ENCODE measurements at places on chromosomes 6 and 20.

- DNase-seq = no peak
These were observed 4.9 kb downstream of the VSTM2L start for GRCh38 chr20:37907677-37908401.

DNA sequence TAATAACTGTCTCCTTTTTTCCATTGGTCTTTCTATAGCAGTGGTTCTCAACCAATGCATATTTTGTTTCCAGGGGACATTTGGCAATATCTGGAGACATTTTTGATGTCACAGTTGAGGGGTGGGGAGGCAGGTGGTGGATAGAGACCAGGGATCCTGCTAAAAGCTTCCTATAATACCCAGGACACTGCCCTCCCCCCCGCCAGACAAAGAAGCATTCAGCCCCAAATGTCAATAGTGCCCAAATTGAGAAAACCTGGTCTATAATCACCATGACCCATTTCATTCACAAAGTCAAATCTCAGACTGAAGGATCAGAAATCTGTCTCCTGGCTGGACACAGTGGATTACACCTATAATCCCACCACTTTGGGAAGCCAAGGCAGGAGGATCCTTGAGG lies 128.8 kb downstream of the BMP7 start:
- DNase-seq = no peak

- no peak for DNase-seq
These were observed 42.9 kb downstream of the ZFAND3 start for GRCh38 chr6:37862430-37862829.

DNA sequence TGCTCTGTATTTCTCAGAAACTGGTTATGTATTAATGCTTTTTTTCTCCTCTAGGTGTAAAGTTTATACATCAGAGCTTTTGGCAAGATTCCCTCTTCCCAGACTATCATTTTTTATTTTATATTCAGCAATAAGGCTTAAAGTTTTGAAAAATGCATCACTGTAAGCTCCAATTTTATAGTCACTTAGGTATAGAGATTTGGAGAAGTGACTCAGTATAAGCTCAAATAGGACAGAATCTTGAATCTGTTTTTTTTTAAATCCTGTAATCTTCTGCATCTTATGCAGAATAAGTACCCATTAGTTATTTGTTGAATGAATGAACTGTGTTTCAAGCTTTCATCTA lies 1.0 kb downstream of the NCOA7 start:
- DNase-seq = no peak

DNA sequence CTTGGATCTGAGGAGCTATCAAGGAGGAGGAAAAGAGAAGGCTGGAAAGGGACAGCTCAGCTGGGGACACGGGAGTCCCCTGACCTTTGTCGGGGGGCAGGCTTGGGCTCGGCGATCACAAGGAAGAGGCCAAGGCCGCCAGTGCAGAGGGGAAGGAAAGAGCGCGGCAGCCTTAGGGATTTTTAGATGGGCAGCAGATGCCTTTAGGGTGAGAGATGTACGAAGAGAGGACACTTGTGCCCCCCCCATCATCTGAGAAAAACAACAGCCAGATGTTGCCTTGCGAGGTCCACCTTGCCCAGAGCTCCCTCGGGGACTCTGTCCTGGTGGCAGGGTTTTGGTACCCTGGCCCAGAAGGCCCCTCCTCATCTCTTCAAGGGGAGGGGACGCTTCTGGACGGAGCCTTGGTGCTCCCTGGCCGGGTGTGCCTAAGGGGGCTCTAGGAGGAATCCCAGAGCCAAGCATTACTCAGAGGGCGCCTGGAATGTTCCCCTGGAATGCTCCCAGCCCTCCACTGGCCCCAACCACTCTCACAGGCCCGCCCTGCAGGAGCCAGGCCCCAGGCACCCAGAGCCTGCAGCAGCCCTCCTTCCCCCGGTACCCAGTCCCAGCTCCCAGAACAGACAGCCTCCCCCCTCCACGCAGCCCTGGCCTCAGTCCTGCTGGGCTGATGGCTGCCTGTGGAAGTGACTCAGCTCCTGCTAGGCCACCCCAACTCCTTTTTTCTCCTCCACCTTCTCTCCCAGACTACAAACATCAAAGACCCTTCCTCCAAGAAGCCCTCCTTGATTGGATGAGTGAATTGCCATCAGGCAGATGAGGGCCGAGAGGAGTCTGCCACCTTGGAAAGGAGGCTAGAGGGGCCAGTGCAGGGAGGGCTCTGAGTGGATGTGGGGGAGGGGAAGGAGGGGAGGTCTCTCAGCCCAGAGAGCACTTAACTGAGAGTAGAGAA lies 1.8 kb downstream of the ADAM33 start:
- DNase-seq = no peak

GRCh38 chr20:33537608-33538007 lies 47.7 kb downstream of the CBFA2T2 start:
- DNase-seq = no peak

DNA sequence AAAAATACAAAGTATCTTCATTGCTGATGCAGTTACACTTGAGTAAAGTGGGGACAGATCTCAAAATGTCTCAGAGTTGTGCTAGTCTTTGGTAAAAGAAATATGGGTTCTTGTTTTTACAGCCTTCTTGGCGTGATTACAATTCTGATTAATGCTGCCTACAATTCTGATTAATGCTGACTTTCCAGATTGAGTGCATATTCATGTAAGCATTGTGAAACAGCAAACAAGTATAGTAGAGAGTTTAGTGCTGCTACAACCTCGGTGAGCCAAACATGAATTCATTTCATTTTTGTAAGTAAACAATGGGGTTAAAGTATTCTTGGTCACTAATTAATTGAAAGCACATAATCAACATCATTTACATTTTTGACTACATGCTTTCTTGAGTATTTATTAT lies at the start of gene DEFB113:
Gene DEFB113 (minus strand): TSS at position 21 of the 400 bp plus-strand sequence. CDS start 0 bp downstream, at position 21.
- no peak for DNase-seq

DNA sequence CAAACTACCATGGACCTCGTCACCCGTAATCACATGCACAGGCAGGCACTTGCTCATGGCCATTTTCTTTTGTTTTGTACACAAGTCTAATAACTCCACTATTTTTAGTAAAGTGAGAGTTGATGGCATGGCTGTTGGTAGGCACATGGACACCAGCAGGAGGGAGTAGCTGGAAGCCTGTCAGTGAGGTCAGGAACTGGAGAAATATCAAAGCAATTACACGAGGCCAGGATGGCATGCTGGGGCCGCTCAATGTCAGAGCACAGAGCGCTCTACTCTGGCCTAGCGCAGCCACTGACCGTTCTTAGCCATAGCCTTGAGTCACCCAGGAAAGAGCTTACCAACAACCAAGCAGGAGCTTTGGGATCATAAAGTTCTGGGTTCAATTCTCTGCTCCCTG lies 36.1 kb upstream of the GTSF1L start:
- DNase-seq = no peak

DNA sequence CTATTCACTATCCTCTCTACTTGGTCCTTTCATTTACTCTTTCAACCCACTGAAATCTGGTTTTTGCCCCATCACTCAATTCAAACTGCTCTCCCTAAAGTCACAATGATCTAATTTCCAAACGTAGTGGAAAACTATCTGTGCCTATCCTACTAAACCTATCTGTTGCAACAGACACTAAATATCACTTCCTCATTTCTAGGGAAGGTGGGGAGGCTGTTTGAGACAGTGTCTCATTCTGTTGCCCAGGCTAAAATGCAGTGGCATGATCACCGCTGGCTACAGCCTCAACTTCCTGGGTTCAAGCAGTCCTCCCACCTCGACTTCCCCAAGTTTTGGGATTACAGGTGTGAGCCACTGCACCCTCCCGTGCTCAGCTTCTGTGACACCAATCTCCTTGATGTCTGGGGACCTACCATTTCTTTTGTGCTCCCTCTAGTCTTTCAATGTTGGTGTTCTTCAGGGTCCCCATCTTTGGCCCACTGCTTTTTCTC lies 8.8 kb downstream of the RANBP9 start:
- no peak for DNase-seq

DNA sequence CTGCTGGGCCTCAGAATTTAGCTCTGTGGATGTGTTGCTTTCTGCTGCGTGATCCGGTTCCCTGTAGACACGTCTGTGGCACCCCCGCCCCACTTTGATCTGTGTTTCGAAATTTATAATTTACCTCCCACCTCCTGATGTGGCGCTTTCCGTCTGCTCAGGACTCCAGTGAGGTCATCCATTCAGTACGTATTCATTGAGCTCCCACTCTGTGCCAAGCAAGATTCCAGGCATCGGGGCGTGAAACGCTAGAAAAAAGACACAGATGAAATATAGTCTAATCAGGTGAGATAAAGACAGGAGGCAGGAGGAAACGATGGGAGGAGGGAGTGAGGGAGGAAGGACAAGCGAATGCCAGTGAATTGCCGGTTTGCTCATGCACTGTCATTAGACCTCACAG lies 431.9 kb upstream of the SULF2 start:
- DNase-seq = no peak

GRCh38 chr6:147087641-147088040 lies 116.6 kb upstream of the STXBP5 start:
- DNase-seq = no peak

DNA sequence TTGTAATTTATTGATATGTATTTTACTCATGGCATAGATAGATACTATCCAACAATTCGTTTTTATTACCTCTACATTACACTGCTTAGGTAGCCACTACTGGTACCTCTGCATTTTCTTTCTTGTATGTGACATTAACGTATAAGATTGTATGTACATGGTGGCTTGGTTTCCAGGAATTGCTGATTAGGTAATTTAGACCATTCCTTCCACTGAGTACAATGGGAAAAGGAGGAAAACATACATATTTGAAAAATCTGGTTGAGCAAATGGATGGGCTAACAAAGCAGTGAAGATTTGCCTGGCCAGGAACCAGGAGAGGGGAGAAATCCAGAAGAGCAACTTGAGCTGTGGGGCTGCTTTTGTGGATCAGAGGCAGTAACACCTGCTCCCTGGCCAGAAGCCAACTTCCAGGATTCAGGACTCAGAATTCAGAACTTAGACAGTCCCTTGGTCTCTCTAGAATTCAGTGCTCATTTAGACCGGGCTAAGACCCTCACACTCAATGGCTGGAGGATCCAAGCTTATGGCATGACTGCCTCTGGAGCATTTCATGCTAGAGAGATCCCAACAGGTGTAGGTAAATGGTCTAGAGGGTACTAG lies 17.9 kb upstream of the MICB start:
- peak; percentile 1 for DNase-seq

- no peak for DNase-seq
These were observed 12.7 kb upstream of the TRAF3IP2 start for GRCh38 chr6:111618407-111618806.

DNA sequence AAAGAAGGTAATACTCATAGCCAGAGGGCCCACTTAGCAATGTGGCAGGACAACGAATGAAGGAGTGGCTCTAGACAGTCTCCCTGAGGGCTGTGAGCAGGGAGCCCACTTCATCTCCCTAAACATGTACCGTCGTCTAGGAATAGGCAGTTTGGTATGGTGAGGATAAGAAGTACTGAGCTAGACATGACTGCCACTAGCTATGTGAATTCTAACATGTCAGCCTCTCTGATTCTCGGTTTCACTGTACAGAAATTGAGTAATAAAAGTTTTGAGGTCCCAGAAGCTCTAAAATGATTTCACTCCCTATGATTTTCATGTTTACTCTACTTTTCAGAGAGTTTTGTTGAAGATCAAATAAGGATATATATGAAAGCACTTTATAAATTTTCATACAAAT lies 107.1 kb downstream of the AHI1 start:
- DNase-seq = no peak

DNA sequence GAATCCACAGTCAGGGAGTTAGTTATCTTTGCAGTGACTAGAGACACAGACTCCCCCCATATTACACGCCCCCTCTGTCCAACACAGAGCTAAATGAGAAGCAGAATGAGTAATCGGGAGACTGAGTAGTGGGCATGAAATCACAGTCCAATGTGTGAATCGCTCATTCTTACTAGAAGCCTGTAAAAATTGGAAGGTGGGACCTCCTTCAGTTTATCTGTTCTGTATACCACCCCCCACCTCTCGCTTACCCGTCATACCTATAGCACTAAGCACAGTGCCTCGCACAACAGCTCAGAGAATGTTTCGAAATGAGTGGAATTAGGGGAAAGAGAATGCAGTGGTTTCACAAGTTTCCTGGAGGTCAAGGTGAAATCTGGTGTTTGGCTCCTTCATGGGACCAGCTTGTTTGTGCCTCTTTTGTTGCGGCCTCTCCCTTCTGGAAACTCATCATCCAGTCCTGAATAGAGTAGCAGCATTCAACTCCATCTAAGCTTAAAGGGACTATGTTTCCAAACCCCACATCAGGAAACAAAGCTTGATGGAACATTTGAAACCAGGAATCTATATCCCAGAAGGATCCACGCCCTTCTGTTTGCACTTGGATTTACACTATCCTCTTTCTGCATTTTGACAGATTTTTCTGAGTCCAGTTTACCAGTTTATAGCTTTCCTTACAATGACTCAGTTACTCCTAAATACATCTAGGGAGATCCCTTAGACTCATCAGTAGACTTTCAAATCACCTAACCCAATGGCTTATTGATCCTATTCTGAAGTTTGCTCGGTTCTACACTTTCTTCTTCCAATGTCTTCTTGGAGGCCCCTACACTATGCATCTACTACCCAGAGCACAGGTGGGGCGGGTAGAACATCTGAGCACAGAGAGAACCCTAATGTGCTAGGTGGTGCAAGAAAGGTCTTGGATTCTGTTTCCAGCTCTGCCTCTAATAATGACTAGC lies 59.2 kb upstream of the PIM1 start:
- DNase-seq = no peak

- no peak for DNase-seq
These were observed 203.4 kb upstream of the RIN2 start for GRCh38 chr20:19554666-19555065.

- DNase-seq = no peak
These were observed 47.3 kb downstream of the RNF217 start for GRCh38 chr6:125009578-125009977.

DNA sequence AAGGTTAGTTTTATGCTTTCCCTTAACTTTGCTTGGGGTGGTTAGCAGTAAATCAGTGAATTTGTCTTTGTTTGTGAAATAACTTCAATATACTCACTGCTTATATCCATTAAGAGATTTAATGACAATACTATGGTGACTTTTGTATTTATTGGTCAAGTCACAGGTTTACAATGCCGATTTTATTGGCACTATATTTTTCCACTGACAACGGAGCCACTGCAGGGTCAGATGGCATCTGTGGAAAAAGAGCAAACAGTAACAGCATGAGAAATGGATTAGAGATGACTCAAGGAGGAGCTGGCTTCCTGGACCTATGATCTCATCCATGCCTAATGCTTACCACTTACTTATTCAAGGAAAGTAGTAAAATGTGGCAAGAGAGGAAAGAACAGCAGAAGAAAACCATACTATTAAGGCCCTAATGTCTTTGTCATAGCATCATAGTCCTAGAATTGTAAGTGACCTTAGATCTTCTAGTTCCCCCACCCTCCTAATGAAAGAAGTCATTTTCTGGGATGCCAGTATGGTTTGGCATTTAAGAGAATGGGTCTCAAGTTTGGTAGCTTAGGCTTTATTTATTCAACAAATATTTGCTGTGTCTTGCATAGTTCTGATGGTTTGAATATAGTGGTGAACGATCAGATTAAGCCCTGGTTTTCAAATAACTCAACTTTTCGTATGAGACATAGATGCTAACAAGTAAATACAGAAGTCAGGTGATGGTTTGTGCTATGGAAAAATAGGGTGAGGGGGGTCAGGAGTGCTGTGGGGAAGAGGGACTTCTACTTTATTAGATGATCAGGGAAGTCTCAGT lies 18.5 kb downstream of the RNF144B start:
- DNase-seq = no peak
